ENCODE measurements at places on chromosomes 1 and 21.

DNA sequence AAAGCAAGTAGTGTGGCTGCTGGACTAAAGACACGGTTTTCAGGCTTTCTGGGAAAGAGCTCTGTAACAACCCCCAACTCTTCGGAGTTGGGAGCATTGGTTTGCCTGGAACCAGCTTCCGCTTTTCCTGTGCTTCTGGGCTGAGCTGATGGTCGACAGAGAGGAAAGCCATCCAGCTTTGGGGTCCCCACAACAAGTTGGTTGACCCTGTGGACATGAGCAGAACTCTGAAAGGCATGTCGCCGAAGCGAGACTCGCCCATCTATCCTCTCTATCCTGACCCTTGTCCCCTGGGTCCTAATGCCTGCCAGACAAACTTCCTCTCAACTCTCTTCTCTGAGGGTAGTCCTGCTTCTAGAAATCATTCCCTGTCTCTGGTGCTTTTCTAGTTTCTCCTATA lies 31.9 kb upstream of the FCGR2A start:
- DNase-seq = no peak

DNA sequence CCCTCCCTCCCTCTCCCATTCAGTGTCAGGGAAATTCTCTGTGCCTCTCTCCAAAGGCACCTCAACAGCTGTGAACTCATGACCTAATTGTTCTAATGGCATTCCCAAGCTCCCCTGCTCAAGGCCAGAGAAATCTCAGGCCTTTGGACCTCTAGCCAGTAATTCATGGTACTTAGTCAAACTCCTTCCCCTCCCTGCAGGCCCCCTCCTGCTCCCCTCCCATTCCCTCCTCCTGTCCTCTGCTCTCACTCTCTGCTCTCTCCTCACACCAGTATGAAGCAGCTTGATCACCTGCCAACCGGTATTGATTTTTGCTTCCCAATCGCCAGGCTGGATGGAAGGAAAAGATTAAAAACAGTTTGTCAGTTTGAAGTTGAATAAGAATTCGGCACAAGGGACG lies 370.5 kb upstream of the PBX1 start:
- DNase-seq = no peak

GRCh38 chr1:209103092-209103491 lies 480.4 kb upstream of the CAMK1G start:
- peak; percentile 82 for DNase-seq

DNA sequence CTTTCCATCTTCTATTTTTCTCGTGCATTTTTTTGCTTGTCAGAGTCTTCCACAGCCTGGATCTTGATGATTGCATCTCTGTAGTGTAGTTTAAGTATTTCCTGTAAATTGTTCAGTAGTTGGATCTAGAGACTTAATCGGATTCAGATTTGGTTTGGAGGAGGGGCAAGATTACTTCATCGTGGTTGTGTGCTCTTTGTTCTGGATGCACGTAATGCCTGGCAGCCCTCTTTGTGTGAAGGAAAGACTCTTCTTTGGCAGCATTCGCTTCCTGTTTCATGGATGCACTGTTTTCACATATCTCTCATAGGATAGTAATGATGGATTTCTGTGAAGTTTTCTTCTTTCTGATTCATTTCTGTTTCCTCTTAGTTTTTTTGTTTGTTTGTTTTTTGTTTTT lies 14.2 kb downstream of the SEMA4A start:
- no peak for DNase-seq

GRCh38 chr1:192998536-192998935 lies 60.6 kb downstream of the UCHL5 start:
- DNase-seq = no peak

- DNase-seq = no peak
These were observed 48.0 kb downstream of the TOR3A start for GRCh38 chr1:179129702-179130473.

- no peak for DNase-seq
These were observed 50.4 kb upstream of the RIPK4 start for GRCh38 chr21:41817228-41817627.

- DNase-seq = no peak
These were observed 163.3 kb upstream of the FAM78B start for GRCh38 chr1:166330096-166330495.

DNA sequence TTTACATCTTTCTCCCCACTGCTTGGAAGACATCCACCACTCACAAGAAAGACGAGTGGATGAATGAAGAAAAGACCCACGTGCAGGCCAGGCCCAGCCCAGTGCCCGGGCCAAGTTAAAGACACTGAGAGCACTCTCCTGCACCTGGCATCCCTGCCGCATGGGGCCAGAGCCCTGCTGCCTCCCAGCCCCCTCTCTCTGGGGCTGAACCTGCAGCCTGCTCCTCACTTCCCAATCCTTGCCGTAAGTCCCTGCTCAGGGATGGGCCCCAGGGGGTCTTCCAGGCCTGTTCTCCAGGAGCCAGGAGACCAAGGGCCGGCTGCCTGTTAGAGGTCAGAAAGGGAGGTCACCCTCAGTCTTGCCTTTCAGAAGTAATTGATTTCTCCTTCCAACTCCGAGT lies 168.5 kb upstream of the ZC3H12A start:
- no peak for DNase-seq

Measured in NCI-H1694 (cell line).